T-helper 1 cell treated with Interleukin-12 subunit alpha and Interleukin-12 subunit beta and Interleukin-4 antibody, amounts not matched to agents 30 ng/mL and 1 ng/mL, for 36 hours (primary cell): ENCODE measurements at places on chromosomes 7 and 10. TPM values are rescaled to one million over a fixed set of nuclear protein-coding genes. Genes with fewer than 3 reads are reported as not detected.

The CARD11 gene
- 141 and 143 TPM in 2 replicates for total RNA-seq

The CTTNBP2 gene
- not detected in 2 replicates for total RNA-seq

The MRLN gene
- total RNA-seq: not detected in 2 replicates

The STRIP2 gene
- 38.1 and 40.2 TPM in 2 replicates for total RNA-seq

The SDK1 gene
- total RNA-seq: 0.20 and 0.34 TPM in 2 replicates

The SLC16A12 gene
- not detected in 2 replicates for total RNA-seq
